ENCODE measurements at places on chromosomes 6 and 20. TPM values are rescaled to one million over a fixed set of nuclear protein-coding genes. Genes with fewer than 3 reads are reported as not detected.

Gene NKX2-2
- total RNA-seq, result not detected

Gene HLA-DRB5
- 8.5 TPM for total RNA-seq

Gene EEF1A1
- total RNA-seq, result 24,083 TPM

Gene FKBP1C
- total RNA-seq, result 0.73 TPM

Gene TFAP2A
- not detected for total RNA-seq

Data from mononuclear cell (primary cell).